ENCODE measurements at places on chromosomes 2 and 18. TPM values are rescaled to one million over a fixed set of nuclear protein-coding genes. Genes with fewer than 3 reads are reported as not detected.

GRCh38 chr2:172000696-172001361 lies 1.1 kb downstream of the METAP1D start:
- DNase-seq: no peak

Gene C2orf66
- not detected for total RNA-seq

- no peak for DNase-seq
Measured at GRCh38 chr2:20352230-20352578, 1.6 kb upstream of the PUM2 start.

GRCh38 chr2:1613078-1613445 lies 131.3 kb downstream of the PXDN start:
- DNase-seq: no peak

- DNase-seq: no peak
Measured at GRCh38 chr2:42909966-42910365, 117.6 kb upstream of the HAAO start.

- no peak for DNase-seq
Measured at GRCh38 chr2:55153584-55154299, 78.4 kb downstream of the CLHC1 start.

DNA sequence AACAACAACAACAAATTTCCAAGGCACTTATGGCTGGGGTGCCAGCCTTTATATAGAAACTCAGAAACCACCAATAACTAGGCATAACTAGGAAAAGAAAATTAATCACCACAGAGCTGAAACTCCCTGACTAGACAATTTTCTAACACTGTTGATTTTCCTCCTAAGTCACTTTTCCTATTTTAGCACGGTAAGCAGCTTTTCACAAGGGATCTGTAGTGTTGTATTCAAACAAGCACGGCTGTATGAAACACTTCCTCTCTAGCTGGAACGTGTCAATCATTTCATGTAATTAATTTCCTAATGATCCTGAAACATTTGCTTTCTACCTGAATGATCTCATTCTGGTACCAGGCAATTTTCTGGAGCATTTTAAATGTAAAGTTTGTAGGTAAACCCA lies 645.0 kb downstream of the IRS1 start:
- DNase-seq: no peak

Gene NEURL3
- total RNA-seq: 0.14 TPM

DNA sequence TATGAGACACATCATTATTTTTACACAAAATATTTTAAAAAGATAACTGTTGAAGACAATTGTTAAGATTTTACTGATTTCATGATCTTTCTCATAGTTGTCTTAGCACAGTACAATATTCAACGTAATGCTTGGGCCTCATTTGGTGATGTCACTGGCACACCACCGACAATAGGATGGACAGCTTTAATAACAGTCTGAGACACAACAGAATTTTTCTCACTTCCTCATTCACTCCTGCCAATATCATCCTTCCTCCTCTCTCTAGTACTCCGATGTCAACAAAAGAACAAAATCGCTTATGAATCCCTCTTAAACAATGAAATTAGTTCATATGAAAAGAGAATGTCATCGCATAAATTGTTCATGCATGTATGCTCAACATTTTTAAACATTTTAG lies 461.9 kb upstream of the CDH7 start:
- DNase-seq: no peak

Gene PNKD
- 67.0 TPM for total RNA-seq

GRCh38 chr2:176131848-176132158 lies 2.3 kb downstream of the HOXD8 start:
- no peak for DNase-seq

Gene CLEC4F
- 0.22 TPM for total RNA-seq

Gene CCDC102B
- total RNA-seq: 3.9 TPM

Gene ZNF396
- total RNA-seq: 0.70 TPM

DNA sequence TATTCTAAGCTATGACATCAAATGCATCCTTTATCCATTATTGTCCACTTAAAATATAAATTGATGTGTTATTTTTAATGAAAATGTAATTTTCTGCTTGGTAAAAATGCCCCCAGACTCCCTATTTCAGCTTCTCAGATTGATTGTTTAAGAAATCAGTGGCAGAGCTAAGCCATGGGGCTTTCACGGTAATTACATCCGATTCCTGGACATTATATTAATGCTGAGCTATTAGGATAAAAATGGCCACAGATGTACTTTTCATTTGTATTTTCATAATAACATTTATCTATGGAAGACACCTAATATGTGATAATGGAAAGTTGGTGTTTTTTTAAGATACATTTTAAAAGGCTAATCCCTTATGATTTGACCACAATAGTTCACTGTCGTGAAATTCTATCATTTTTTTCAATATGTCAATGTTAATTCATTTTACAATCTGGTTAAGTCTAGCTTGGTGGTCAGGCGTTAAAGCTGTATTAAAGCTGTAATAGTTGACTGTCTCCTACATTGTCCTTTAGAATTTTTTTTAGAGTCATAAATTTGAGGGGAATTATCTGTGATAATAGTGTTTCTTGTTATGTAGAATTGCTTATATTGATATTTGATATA lies 229.0 kb upstream of the UBE2E3 start:
- no peak for DNase-seq

DNA sequence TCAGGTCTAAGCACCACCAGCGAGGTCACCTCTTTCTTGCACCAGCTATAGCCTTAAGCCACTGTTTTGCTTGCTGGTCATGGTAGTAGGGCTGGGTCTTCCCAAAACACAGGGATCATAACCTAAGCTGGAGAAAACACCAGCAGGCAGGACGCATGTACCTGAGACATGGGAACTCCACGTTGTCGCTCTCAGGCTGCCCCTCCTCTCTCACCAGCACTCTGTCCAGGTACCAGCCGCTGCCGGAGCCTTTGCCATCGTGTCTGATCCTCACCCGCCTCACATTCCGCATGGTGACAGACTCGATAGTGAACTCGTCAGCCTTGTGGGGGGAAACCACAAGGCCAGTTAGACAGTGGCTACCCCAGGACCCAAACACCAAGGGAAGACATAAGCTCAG lies 79.5 kb downstream of the LOXHD1 start:
- DNase-seq: no peak

GRCh38 chr2:117523267-117523666 lies 291.2 kb upstream of the DDX18 start:
- DNase-seq: peak; percentile 68

Gene TOGARAM2
- total RNA-seq: 38.0 TPM

DNA sequence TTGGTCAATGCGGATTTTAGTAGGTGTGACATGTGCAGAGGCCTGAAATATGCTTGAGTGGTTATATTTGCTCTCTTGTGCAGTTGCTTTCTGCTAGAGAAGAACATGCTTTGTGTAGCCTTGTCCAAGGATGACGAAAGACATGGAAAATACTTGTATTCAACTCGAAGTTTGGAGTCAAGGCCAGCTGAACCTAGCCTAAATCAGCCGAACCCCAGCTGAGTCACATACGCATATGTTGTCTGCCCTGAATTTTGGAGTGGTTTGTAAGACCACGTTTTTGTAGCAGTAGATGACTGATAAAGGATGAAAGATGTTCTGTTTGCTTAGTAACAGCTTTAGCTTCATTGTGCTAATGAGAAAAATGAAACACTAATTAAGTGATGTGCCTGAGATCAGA lies 22.5 kb upstream of the SPAG16 start:
- DNase-seq: no peak

- DNase-seq: no peak
Measured at GRCh38 chr2:240166191-240166590, 25.7 kb upstream of the OTOS start.

- no peak for DNase-seq
Measured at GRCh38 chr2:27281442-27281841, 787 bp upstream of the TRIM54 start.

Gene CYP26B1
- 5.4 TPM for total RNA-seq

DNA sequence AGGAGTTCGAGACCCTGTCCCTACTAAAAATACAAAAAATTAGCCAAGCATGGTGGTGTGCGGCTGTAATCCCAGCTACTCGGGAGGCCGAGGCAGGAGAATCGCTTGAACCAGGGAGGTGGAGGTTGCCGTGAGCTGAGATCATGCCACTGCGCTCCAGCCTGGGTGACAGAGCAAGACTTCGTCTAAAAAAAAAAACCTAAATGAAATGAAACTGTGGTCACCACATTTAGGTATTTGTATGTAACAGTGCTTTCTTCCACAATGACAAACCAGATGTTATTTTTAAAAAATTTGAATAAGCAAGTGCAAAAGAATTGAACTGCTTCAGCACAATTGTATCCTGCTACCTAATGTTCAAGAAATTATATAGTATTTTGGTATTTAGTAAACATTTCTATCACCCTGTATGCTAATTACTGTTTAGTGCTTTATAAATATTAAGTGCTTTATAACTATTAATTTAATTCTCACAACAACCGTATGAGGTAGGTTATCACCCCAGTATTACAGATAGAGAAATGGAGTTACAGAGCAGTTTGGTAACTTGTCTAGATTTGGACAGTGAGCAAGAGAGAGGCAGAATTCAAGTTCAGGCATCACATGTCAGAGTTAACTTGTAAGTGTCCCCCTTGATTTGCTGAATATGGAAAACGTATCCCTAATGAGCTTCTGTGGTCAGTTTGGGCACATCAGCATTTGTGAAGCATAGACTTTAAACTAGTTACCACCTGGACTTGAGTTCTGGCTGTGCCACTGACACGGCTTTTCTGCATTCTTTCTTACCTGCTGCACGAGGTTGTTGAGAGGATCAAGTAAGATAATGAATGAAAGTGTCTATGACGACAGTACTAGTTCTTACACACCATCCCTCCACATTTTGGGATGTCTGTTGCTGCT lies 14.4 kb downstream of the PHLPP1 start:
- DNase-seq: no peak

Gene C2orf15
- not detected for total RNA-seq

DNA sequence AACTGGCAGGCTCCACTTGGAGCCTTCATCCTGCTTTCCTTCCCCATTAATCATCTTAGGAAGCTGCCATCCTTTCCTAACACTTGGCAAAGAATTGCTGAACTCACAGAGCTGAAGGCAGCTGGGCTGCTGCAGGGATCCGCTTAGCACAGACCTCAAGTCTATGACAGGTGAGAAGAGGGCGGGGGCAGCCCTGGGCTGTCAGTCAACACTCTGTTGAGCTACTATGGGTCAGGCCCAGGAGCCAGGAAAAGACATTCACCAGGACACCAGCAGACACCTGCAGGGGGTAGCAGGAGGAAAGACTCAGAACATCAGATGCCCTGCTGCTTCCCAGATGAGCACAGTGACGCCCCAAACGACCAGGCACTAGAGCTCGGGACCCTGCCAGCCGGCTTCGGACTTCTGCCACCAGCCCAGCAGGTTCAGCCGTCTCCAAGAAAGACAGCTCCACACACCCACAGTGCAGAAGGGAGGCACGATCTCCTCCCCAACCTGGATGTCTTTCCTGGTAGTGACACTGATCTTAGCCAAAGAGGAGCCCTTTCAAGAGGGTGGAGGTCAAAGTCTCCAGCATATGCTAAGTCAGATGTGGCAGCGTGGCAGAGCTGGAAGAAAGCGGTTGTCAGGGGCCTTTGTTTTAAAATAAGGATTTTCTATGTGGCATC lies 55.2 kb downstream of the SNORC start:
- no peak for DNase-seq

Gene TSHZ1
- total RNA-seq: 23.1 TPM

GRCh38 chr2:59926731-59927130 lies 626.7 kb downstream of the BCL11A start:
- no peak for DNase-seq

Gene GALNT14
- 0.38 TPM for total RNA-seq

DNA sequence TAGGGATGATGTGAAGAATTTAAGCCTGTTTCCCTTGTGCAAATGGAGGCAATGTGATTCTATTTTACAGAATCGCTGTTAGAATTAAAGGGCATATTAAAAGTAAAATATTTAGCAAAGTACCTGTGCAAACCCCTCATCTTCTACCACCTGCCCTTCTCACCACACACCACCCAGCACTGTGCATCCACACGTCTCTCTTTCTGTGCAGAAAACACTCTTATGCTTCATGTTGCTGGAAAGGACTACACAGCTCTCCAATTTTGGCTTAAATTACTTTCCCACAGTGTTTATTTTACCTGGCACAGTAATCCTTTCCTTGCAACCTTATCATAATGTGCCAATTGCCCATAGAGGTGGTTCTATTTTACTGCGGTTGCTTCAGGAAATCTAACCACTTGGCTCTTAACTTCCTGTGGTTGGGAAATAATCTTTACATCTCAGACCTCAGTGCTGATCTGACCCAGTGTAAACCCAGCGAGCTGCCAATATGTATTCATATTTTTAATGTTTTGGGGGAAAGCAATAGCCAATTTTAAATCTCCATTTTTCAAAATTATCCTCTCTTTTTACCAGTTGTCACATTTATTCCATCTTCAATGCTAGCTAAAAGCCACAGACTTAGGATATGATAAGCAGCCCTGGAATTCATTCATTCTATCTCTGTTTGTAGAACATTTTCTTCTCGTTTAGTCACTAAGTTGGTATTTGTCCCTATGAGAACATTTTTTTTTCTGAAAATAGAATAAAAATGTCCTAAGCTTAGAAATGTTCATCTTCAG lies 250.9 kb downstream of the DSEL start:
- DNase-seq: no peak

DNA sequence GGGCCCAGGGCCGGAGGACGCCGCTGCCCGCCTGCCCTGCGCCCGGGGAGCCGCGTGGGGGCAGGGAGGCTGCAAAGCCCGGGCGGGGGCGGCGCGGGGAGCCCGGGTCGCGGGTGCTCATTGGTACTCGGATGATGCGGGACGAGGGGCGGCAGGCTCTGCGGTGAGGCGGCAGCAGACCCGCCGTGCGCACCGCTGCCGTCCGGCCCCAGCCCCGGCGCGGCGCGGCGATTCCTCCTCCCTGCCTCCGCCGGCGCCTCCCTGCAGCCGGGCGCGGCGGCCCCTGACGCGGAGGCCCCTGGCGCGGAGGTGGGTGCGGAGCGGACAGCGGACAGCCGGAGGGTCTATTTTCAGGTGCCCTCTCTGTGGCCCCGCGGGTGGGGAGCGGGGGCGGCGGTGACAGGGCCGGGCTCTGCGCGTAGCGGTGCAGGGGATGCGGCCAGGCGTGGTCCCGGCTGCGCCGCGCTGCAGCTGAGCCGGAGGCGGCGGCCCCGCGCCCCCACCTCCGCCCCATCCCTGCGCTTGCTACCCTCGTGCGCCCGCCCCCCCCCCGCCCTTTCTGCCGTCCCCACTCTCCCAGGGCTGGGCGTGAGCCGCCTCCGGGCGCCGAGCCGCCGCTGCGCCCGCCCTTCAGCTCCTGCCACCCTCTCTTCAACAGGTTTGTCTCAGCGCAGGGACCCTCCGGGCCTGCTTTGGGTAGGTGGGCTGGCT lies 640 bp downstream of the SPTBN1 start:
- peak; percentile 70 for DNase-seq

Gene SIX2
- total RNA-seq: 0.65 TPM

Gene VWC2L
- total RNA-seq: not detected

Data from Right ventricle myocardium inferior (tissue), 1 donor.